Activated T-cell treated with anti-CD3 and anti-CD28 coated beads for 48 hours (primary cell): ENCODE measurements at places on chromosomes 13 and 19.

DNA sequence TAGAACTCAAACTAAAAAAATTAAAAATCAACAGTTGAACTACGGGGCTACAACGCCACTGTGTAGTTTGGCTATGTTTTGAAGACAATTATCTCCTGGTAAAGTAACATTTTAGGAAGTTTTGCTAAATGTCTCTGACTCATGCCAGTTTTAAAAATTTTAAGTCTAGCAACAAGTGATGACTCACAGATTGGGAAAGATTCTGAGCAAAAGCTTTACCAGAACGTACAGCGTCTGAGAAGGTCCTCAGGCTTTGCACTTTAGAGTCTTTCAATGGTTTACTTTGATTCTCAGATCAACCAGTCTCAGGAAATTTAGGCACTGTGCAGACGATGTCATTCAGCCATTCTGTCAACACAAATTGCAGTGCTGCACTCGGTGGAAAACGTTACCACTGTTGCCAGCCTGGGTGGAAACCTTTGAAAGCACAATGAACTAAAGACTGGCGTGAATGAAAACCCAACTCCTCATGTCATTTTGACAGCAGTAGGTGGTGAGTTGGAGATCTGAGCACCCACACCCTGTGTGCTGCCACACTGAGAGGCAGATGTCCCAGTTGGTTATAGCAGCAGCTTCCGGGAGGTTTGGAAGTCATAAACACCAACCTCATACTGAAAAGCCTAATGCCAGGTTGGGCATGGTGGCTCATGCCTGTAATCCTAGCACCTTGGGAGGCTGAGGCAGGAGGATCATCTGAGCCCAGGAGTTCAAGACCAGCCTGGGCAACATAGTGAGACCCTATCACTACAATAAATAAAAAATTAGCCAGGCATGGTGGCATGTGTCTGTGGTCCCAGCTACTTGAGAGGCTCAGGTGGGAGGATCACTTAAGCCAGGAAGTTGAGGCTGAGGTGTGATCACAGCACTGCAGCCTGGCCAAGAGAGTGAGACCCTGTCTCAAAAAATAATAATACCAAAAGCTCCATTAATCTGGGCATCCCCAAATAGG is 6.3 kb upstream of the WTIP start:
- DNase-seq = no peak

DNA sequence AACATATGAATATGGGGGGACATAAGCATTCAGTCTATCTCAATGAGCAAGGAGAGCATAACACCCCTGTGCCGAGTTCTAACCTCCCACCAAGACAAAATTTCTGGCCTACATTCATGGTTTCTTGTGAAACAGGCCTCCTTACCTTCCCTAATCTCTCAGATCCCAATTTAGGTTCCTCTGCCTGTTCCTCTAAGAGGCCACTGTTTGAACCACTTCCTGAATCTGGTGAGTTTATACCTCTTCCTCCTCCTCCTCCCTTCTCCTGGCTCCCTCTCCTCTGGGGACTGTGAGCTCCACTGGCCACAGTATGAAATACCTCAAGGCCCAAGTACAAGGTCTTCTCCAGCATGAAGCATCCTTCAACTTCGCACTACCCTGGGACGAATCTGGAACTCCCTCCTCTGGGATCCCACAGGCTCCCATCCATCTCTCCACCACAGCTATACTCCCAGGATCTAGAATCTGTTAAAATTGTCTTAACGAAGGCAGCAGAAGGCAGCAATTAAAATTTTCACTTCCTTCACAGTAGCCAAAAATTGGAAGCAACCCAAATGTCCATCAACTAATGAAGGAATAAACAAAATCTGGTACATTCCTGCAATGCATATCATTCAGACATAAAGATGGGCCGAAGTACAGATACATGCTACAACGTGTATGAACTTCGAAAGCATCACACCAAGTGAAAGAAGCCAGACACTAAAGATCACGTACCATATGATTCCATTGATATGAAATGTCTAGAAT is 7.8 kb upstream of the SIGLECL1 start:
- DNase-seq = no peak

DNA sequence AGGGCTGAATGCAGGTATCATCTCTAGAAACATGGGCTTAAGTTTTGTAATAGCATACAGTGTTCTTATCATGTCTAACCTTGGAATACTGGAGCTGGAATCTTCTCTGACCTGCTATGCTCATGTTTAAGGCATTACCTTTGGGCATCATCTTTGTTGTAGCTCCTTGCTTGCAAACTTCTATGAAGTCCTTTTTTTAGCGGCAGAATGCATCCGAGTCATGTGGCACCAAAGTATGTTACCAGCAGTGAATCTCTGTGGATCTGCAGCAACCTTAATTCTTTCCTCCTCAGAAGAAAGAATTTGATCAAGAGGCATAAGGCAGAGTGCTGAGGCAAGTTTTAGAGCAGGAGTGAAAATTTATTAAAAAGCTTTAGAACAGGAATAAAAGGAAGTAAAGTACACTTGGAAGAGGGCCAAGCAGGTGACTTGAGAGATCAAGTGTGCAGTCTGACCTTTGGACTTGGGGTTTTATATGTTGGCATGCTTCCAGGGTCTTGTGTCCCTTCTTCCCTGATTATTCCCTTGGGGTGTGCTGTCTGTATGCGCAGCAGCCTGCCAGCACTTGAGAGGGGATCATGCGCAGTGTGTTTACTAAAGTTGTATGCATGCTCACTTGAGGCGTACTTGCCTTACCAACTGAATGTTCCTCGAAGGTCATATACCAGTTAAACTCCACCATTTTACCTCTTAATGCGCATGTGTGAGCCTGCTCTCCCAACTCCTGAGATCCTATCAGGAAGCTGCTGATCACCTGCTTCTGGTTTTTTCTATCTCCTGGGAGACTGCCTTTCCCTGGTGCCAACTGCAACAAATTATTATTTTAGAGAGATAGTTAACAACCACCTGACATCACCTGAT is 115.5 kb downstream of the LACC1 start:
- DNase-seq = no peak

DNA sequence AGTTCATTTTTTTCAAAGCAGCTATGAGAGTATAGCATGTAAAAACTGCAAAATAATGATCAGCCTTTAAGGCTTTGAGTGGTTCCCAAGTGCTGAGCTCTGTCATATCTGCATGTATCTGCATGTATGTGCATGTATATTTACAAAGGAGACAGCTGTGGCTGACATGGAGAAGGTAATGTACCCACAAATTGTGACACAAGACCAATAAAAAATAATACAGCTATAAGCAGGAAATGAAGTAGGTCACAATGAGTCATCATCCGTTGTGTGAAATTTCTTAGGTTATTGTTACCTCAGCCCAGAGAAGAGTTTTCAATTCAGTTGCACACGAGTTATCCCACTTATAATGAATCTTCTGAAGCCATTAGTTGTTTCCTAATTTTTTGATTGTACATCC is 60.9 kb upstream of the MED4 start:
- no peak for DNase-seq

GRCh38 chr19:11364296-11364904 is 9.2 kb downstream of the PLPPR2 start:
- DNase-seq = no peak

DNA sequence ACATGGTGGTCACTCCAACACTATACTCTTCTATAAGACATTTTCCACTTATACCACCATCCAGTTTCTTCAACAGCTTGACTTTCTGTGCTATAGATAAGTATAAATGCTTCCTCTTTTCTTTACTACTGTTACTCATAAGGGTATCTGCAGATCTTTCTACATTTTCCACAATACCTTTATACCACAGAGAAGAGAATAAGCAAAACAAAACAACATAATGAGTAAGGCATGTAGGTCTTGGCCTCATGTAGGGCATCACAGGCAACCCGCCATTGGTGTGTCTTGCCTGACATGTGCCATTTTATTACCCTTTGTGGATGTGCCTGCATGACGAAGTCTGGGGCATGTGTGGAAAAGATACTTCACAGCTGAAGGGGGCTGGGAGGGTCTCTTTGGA is 265.3 kb upstream of the STARD13 start:
- DNase-seq = no peak

DNA sequence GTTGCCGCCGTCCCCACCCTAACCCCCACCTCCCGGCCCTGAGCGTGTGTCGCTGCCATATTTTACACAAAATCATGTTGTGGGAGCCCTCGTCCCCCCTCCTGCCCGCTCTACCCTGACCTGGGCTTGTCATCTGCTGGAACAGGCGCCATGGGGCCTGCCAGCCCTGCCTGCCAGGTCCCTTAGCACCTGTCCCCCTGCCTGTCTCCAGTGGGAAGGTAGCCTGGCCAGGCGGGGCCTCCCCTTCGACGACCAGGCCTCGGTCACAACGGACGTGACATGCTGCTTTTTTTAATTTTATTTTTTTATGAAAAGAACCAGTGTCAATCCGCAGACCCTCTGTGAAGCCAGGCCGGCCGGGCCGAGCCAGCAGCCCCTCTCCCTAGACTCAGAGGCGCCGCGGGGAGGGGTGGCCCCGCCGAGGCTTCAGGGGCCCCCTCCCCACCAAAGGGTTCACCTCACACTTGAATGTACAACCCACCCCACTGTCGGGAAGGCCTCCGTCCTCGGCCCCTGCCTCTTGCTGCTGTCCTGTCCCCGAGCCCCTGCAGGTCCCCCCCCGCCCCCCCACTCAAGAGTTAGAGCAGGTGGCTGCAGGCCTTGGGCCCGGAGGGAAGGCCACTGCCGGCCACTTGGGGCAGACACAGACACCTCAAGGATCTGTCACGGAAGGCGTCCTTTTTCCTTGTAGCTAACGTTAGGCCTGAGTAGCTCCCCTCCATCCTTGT is 6.4 kb downstream of the YIPF2 start:
- DNase-seq = no peak

DNA sequence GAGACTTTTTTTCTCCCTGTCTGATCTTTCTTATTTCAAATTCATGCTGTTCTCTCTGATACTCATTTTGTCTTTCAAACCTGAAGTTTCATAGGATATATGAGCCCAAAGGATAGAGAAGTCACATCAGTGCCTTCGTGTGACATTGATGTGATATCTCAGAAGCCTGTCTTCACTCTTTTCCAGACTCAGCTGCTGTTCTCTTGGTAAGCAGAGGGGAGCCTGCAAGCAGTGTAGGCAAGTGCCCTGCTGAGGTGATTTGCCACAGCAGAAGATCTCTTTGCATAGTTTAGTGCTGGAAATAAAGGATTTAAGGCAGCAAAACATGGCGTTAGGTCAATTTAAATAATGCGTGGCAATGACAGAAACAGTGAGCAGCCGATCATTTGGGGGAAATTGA is 346.7 kb downstream of the ITGBL1 start:
- DNase-seq = no peak

DNA sequence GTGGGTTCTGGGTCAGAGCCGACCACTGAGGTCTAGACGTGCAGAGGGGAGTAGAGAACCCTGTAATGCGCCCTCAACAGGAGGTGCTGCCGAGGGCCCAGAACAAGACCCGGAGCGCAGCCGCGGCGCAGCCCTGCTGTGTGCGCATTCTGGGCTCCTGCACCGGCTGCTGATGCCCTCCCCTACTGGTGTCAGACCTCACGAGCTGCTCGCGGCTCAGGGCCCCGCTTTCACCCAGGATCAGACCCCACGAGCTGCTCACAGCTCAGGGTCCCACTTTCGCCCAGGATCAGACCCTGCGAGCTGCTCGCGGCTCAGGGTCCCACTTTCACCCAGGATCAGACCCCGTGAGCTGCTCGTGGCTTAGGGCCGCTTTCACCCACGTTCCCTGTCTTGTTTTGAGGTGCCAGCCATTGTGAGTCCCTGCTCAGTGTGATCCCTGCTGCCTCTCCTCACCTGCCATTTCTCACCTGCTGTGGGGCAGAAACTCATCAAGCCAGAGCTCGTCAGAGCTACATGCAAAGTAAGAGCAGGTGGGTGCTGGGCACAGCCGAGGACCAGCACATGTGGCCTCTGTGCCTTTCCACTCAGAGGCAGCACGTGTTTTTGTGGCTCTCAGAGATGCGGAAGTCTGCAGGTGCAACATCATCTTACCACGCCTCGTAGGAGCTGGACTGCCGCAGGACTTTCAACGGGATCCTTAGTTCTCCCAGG is 47.0 kb upstream of the C13orf46 start:
- no peak for DNase-seq

DNA sequence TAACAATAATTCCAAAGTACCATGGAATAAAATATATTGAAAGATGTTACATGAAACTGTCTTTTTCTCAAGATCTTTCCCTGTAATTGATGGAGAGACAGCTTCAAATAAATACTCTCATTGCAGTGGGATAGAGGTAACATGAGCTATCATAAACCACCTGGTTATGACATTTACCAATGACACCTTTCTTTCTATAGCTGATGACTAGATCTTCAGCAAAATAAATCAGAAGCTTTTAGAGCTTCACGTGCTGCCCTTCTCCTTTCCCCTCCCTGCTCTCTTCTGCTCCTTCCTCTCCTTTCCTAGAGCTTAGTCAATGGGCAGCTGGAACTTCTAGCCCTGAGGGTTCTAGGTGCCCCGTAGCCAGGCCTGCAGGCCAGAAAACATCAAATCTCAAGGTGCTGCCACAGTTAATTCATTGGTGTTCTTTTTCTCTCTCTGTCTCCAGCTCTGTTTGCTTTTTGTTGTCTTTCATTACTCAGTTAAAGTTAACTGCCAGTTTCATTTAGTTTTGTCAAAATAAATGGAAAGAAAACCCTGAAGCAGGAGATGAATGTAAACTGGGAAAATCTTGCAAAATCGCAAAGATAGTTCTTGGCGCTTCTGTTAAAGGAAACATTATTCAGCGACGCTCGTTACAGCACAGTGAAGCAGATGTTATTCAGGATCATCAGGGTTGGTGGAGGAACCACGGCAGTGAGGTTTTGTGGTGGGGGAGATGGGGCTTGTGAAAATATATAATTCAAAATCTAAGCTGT is 8.3 kb upstream of the METTL21C start:
- no peak for DNase-seq

DNA sequence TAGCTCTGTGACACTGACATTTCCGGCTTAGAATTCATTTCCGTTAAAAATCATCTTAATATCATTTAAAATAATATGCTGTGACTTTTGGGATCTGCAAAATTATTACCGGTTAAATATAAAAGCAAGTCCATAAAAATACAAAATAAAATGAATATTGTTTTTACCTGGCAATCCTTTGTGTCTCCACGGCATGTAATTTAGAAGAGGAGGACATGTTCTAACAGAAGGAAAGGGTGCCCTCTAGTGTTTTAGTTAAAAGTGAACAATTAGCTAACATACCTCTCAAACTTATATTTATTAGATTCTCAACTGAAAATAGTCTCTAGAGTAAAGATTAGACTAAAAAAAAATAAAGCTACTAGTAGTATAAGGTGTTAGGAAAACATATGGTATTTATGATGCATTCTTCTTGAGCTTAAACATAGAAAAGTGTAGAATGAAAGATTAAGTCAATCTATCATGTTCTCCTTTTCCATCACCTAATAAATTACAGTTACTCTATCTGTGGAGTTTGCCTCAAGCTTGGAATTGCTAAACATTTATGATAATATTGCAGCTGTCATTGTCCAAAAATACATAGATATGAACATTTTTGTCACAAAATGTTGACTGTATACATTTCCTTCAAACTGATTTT is 676.7 kb upstream of the SPRY2 start:
- no peak for DNase-seq
